Stimulated activated CD8-positive, alpha-beta memory T cell treated with anti-CD3 and anti-CD28 coated beads, Interleukin-7, amount 100 ng/mL, for 1 hour (primary cell): ENCODE measurements at places on chromosomes 6 and 20.

DNA sequence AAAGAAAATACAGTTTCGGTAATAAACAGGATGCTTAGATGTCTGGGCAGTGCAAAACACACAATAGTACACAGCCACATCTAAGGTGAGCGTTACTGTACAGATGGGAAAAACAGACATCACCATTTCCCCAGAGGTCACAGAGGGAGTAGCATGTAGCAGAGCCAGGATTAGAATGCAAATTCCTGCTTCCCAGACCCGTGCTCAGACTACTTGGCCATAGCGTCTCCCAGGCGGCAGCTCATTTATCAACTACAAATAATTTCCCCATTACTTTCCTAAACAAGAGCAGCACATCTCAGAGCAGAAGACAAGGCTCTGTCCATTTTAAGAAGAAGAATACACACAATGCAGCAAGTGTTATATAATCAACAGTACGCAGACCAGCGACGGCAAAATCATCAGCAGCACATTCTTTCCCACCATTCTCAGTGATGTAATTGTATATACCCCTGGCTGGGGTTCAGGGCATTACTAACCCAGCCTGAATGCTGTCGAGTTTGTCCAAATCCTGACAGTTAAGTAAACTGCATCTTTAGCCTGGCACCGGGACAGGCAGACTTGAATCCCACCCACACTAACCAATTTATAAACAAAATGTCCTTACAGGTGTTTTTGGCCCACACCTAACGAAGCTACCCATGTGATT is 61.9 kb downstream of the CNKSR3 start:
- DNase-seq = no peak

DNA sequence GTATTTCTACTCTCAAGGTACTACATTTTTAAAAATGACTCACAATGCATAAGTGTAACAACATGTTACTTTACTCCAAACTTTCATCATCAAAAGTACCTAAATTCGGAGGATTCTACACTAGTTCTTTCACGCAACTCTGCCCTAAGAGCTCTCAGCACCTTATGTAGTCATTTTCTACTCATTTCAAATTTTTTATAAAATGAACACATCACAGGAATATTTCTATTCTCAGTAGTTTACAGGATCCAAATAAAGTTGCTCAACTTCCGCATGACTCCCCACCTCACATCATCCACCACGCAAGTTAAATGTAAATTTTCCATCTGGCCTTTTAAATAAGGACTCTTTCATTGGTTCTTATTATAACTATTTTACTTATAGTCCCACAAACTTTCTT is 344.9 kb upstream of the MANEA start:
- no peak for DNase-seq

DNA sequence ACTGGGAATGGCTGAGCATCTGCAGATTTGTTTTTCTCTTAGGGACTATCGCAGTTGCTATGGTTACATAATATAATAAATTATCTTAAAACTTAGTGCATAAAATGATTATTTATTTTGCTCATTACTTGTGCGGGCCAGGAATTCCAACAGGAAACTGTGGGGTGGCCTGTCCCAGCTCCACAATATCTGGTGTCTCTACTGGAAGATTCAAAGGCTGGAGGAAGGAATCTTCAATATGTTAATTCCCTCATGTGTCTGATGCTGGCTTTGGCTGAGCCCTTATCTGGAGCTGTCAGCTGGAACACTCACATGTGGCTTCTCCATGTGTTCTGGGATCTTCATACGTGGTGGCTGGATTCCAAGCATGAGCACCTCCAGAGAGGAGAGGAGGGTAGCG is 23.9 kb upstream of the B3GAT2 start:
- DNase-seq = no peak

DNA sequence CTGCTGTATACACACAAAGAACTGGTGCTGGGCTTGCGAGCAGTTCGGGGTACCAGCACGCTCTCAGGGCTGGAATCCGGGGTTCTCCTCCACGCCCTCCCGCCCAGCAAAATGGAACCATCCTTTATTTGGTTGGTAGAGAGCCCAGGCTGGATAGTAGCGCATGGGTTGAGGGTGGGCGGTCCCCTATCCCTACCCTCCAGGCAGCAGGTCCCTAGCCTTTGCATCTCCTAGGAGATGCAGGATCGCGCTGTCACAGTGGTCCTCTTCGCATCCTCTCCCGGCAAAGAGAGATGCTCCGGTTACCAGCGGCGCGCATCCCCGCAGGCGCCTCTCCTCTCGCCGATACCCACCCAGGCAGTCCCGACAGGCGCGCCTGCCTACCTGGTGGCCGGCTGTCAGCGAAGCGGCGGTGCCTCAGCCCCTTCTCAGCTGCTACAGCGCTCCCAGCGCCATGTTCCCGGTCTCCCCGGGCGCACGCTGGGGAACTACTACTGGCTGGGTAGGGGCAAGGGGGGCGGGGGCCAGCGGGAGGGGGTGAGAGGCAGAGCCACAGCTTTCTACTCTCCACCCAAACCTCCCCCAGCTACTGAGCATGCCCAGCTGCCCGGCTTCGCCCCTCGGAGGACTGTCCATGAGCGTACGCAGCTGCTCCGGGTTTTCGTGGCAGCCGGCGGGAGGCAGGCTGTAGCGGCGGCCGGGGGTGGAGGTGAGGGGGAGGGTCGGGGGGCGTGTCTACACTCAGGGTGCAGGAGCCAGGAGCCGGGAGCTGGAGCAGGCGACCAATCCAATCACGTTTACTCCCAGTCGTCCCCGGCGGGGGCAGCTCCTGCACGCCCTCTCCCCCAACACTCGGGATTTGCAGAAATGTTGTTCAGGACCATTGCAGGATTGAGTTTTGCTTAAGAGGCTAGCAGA is at the start of gene PAK5:
PAK5 (minus strand) TSS at position 699 of the 918 bp plus-strand sequence. CDS start 194,748 bp downstream, outside the sequence.
- no peak for DNase-seq

DNA sequence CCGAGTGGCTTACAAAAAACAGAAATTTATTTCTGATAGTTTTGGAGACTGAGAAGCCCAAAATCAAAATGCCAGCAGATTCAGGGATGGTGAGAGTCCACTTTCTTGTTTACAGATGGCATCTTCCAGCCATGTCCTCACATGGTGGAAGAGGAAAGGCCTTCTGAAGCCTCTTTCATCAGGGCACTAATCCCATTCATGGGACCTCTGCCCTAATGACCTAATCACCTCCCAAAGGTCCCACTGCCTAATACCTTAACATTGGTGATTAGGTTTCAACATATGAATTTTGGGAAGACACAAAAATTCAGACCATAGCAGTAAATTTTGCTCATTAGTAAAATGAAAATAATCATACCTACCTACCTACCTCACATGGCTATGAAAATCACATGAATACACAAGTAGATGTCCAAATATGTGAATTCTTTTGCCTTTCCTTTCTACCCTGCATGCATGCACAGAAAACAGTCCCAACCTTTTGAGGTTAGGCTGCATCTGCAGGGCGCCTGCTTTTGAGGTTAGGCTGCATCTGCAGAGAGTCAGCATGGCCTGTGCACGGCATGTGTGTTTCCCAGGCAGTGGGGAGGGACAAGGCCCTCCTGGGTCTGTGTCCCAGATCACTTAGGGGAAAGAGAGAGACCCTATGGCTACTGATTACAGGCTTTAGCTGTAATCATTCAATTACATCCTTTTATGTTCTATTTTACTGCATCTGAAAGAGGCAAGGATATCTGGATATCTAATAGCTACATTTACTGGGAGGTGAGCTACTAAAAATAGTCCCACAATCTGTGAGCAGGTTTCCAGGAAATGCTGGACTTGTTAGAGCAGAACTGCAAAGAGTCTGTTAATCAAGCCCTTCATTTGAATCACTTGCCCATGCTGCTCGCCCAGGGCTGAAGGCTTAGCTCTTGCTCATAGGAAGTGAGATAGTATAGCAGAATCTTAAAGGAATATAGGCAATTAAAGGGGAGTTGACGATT is 497.7 kb upstream of the MARCKS start:
- no peak for DNase-seq

DNA sequence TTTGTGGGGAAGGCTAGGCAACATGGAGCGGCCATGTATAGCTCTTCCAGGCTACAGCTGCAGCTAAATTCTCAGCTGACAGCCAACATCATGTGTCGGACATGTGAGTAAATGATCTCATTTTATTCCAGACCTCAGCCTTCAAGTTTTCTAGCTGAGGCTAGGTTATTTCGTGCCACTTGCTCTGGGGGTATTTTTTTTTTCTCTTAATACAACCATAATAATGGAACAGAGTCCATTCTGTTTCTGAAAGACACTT is 573.5 kb downstream of the CD109 start:
- DNase-seq = no peak
